ENCODE measurements at places on chromosomes 3 and 15. TPM values are rescaled to one million over a fixed set of nuclear protein-coding genes. Genes with fewer than 3 reads are reported as not detected.

GAP43 gene
- total RNA-seq: 0.60 TPM

GOLGA8S gene
- total RNA-seq: 0.03 TPM

ASB14 gene
- total RNA-seq: not detected

DGKG gene
- total RNA-seq: not detected

CCDC66 gene
- 17.7 TPM for total RNA-seq

LRRC31 gene
- total RNA-seq: 6.5 TPM

FGD5 gene
- total RNA-seq: 2.6 TPM

KCNAB1 gene
- 0.80 TPM for total RNA-seq

PLSCR2 gene
- total RNA-seq: not detected

WDR49 gene
- total RNA-seq: not detected

NR1D2 gene
- total RNA-seq: 16.9 TPM

GNB4 gene
- total RNA-seq: 26.0 TPM

PRR20G gene
- not detected for total RNA-seq

SNRPN gene
- 225 TPM for total RNA-seq

CX3CR1 gene
- total RNA-seq: 0.70 TPM

C3orf80 gene
- total RNA-seq: 0.32 TPM

GOLGA8T gene
- total RNA-seq: not detected

SLC9C1 gene
- 0.03 TPM for total RNA-seq

PPP1R14D gene
- total RNA-seq: not detected

TRIM42 gene
- not detected for total RNA-seq

All from hepatocyte (in vitro differentiated cells).